Stimulated activated CD4-positive, alpha-beta T cell treated with anti-CD3 and anti-CD28 coated beads, Interleukin-1b, Interleukin-23, amount 100 ng/mL, for 4 hours (primary cell): ENCODE measurements at places on chromosomes 3 and 15.

- no peak for DNase-seq
These were observed 20.1 kb downstream of the CACNA2D2 start for GRCh38 chr3:50483374-50483773.

- DNase-seq, result no peak
These were observed 10.3 kb upstream of the RFTN1 start for GRCh38 chr3:16523778-16524177.

DNA sequence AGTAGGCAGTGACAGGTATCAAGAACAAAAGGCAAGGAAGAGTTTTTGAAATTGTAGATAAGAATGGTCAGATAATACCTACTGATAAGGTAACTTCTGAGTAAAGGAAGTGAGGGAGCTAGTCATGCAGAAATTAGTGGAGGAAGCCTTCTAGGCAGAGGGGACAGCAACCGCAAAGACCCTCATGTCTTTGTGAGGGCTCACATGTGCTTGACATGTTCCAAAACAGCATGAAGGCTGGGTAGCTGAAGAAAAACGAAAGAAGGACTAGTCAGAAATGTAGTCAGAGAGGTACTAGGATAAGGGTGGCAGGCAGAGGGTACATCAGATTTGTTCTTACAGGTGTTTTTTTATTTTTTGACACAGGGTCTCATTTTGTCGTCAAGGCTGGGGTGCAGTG is 5.3 kb downstream of the SIN3A start:
- DNase-seq, result no peak

DNA sequence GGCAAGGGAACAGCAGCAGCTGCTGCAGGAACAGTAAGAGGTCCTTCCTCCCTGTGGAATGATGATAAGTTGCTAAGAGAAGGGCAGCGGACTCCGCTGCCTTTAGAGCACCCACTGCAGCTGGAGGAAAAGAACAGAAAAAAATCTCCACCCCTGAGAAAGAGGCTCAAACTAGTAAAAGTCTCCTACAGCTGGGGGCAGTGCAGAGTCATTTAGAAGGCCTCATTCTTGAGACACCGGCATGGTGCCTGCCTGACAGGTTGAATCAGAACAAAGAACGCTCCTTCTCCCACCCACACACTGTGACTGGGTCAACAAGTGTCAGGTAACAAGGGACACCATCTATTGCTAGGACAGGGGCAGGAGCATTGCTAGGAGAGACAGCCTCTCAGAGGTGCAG is 188.4 kb downstream of the ABHD5 start:
- DNase-seq, result no peak

DNA sequence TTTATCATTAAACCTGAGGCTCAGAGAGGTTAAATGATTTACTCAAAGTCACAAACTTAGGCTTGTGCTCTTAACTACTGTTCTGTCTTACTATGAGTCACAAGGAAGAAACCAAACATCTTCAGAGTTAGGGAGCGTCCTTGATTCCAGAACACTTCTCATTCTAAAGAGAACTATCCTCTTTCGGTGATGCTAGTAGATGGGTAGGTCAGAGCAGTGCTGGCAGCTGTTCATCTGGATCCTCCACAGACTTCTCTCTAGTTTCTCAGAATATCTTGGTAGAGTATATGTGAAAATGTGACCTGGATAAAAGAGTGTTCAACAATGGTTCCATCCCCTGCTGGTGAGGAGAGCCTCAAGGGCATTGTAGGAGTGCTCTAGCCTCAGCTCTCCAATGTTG is 3.3 kb downstream of the ARL6IP5 start:
- DNase-seq, result no peak

- peak; percentile 16 for DNase-seq
These were observed 435 bp downstream of the RAB27A start for GRCh38 chr15:55289011-55289745.

- no peak for DNase-seq
These were observed 13.1 kb downstream of the GABRR3 start for GRCh38 chr3:98021830-98022560.

- no peak for DNase-seq
These were observed 72.7 kb downstream of the SCN5A start for GRCh38 chr3:38576526-38577370.

GRCh38 chr3:103662591-103662990 is 1227.8 kb downstream of the ZPLD1 start:
- DNase-seq, result no peak

GRCh38 chr15:64004587-64004986 is 41.7 kb downstream of the DAPK2 start:
- DNase-seq, result no peak

DNA sequence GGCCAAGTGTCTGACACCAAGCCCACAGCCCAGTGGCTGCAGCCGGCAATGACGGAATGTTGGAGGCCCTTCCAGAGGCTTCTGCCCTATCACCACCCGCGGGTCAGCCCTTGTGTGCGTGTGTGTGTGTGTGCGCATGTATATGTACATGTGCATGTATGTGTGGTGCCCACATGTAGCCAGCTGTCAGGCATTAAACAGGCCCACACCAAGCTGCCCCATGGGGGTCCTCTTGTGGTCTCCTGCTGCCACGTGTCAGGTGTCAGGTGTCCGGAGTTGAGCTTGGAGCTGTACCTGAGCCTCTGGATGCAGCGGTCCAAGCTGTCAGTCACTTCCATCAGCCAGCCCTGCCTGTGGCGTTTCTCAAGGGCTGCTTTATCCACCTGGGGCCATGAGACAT is 13.9 kb downstream of the UROC1 start:
- DNase-seq, result no peak

DNA sequence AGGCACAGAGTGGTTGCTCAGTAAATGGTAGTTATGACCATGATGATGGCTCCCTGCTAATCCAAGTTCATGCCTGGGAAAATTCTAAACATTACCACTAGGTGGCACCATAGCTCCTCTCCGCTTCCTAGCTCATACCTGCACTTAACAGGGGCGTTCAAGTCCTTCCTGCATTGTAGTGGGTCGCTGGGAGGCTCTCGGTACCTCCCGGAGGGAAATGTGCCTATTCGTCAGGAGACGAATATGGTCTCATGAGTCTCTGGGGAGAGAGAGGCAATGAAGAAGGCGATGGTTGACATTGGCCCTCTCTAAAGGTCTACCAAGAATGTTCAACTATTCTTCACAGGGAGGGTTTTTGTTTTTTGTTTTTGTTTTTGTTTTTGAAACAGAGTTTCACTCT is 10.9 kb downstream of the MESP1 start:
- DNase-seq, result peak; percentile 53

DNA sequence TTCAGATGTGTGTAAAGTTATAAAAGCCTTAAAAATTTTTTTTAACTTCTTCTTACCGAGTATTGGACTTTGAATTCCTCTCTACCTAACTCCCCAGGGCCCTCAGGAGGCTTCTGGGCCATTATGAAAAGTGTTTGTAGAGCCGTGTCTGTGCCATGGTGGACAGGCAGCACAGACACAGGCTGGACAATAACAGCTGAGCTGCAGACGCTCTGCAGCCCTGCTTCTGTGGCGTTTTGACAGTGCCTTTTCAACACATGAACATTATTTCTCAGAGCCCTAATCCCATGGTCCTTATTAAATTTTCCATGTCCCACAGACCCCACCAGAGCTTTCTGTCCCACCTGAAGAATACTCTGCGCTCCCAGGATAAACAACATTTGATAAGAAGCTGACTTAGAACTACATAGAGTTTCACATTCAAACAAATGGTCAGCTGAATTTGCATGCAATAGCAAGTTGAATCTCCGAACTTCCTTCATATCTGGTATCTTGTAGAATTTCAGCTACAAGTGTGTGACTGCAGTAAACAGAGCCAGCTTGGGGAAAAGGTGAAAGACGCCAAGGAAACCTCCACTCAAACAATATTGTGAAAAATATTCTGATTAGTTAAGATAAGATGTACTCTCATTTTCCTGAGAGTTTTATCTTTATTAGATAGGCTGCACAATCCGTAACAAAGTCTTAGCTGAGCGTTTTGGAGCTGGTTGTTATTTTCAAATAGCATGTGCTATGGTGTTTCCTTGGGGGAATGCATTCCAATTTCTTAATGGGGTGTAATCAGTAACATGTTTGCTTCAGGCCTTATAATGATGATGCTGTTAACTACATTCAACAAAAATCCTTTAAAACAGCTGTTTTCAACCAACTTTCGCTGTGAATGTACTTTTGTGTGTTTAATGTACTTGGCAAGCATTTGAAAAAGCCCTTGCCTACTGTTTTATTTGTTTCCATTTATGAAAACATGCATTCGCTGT is 378.2 kb downstream of the MECOM start:
- DNase-seq, result no peak

DNA sequence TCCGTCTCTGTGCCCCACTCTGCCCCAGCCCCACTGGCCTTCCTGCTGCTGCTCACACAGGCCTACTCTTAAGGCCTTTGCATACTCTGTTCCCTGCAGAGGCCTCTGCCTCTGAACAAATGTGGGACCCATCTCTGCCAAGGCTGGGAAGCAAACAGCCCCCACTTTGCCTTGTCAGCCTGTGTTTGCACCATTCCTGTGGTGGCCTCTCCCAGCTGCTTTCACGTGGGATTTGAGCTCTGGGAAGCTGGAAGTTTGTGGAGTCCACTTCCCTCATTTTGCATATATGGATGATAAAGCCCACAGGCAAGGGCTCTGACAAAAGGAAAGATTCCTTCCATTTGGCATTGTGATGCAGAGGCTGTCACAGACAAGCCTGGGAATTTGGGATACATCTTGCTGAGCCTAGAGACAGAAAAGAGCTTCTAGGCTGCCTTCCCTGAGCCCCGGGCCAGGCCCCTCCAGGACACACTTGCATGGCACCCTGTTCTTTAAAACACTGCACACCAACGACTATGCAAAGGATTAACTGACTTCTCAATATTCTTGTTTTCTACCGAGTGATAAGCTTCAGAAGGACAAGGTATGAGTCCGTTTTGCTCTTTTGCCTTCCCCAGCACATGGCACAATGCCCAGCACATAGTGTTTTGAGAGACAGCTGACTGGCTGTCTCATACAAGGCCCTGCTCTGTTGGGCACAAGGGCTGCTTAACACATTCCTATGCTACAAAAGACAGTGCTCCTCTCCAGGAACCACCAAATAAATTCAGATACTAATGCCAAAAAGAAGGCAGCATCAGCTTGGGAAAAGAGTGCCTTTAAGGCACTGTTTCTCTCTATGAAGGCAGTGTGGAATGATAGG is 120.7 kb upstream of the TOPAZ1 start:
- DNase-seq, result no peak

DNA sequence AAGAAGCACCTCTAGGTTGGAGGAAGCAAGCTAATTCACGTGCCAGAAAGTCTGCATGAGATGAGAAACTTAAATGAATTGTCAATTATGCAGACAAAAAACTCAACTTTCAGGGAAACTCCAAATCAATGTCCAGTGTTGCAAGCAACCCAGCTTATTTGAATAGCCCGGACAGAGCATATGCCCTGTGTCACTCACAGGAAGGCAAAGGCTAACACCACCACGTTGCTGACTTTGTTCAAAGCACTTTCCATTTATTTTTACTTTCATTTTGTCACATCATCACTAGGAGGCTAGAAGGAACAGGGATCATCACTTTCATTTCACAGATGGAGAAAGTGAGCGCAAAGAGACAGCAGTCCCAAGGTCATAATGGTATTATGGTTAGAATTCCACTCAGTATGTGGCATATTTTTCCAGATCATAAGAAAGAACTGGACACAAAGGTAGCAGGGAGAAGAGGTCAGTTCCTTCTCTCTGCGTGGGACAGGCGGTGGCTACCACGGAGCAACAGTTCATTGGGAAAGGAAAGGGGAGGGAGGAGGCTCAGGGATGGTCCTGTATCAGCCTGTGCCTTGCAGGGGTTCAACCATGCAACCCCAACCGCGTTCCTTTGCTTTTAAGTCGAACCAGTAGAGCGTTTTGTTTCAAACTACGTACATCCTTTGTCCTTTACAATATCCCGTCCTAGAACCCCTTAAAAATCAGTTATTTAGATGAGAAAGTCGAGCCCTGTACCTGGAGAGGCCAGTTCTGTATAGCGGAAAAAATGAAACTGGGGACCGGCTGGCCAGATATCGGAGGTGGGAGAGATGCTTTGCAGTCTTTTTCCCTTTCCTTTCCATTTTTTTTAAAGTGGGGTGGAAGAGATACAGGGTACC is 1.1 kb downstream of the HEG1 start:
- no peak for DNase-seq

DNA sequence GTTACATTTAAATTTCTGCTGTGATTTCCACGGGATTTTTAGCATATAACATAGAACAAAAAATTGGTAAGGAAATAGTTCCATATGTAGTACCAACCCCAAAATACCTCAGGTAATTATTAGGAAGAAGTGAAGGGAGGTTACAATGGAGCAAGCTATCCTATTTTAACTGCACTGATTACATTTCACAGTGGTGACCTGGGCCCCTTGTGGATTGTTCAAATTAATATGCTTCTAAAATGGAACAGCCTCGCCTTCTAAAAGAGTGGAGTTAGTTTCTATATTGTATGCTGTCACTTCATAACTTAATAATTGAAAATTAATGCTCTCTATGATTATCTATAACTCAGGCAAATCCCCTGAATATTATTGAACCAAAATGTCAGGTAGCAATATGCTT is 651.7 kb upstream of the GBE1 start:
- no peak for DNase-seq

DNA sequence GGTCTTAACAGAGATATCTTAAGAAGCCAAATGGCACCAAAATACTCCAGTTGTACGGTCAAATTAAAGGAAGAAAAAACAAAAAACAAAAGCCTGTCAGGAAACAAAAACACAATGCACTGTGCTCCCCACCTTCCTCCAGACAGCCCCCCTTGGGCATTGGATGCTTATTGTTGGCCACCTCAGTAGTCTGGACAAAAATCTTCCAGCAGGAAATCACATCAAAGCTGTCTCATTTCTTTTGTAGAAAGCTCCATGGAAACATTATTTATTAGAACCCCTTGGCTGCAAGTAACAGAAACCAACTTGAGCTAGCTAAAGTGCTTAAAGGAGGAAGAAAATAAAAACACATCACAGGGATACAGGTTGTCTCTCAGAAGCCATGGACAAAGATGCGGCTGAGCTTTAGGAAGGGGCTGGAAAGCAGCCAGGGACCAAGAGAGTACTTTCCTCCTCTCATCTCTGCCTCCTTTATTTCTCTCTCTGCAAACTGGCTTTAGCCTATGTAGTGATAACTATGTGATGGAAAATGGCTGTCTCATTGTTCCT is 651.5 kb upstream of the ADAMTS9 start:
- DNase-seq, result no peak

DNA sequence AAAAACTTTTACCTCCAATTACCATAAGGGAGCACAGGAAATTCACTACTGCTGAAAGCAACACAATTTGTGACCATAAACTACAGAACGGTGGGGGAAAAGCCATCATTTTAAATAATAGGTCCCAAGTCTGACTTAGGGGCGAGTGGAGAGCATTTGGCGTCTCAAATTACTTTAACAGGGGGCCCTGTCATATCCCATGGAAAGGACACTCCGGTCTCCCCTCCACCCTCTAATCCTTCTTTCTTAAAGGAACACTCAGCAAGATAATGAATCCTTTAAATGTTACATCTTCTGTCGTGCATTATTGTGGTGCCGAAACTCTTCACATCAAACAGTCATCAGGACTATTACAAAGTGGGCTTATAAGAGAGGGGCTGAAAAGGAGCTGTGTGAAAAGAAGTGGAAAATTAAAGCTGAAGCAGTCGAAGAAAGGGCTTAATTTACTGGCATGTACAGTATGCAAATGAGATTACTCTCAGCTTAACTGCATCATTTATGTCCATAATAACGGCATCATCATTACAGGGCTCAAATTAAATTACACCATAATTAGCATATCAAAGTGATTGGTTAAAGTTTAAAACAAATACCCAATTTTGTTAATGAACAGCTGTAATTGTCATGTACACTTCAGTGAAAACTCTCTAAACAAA is 342.2 kb downstream of the FOXP1 start:
- no peak for DNase-seq
